ENCODE measurements at places on chromosomes 2 and 18.

- H3K27me3 ChIP-seq = no peaks in the 10 kb centered on the region
- H3K36me3 ChIP-seq = no peaks in the 10 kb centered on the region
- peaks cover 4% of the 10 kb centered on the region for H3K4me1 ChIP-seq
- no peak overlapping the region for H3K27ac ChIP-seq
- H3K4me3 ChIP-seq = no peak overlapping the region
Observed at GRCh38 chr18:55078303-55078932, 119.2 kb upstream of the CCDC68 start.

- DNase-seq = peak; percentile 74
- no peaks in the 10 kb centered on the region for H3K4me1 ChIP-seq
- peak overlapping the region; percentile 21 for H3K27ac ChIP-seq
- H3K36me3 ChIP-seq = peaks cover 7% of the 10 kb centered on the region
- no peak overlapping the region for H3K4me3 ChIP-seq
Observed at GRCh38 chr2:73418343-73418742, 32.7 kb downstream of the ALMS1 start.

GRCh38 chr18:44556296-44556695, 124.4 kb upstream of the SETBP1 start:
- no peak overlapping the region for H3K27ac ChIP-seq
- H3K36me3 ChIP-seq = no peaks in the 10 kb centered on the region
- no peak for DNase-seq
- H3K4me3 ChIP-seq = no peak overlapping the region
- no peaks in the 10 kb centered on the region for H3K4me1 ChIP-seq

- DNase-seq = no peak
- H3K27ac ChIP-seq = no peak overlapping the region
- H3K36me3 ChIP-seq = no peaks in the 10 kb centered on the region
- no peaks in the 10 kb centered on the region for H3K27me3 ChIP-seq
Observed at GRCh38 chr2:229942671-229943070, 20.4 kb downstream of the FBXO36 start.

DNA sequence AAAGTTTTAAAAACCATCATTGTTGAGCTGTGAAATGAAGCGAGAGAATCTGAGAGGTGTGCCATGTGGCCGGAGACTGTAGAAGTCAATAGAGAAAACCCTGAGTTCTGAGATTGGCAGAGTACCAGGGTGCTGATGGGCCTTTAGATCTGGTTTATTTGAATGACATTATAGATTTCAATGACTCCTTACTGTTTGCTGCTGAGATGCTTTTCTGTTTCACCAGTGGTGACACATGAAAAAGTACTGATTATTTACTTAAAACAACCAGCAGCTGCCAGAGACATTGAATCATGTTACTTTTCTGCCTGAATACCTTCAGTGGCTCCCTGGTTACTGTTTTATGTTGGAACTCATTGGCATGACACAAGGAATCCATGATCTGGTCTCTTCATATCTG, 602.7 kb upstream of the ZNF804A start:
- H3K27ac ChIP-seq = no peak overlapping the region
- H3K27me3 ChIP-seq = no peaks in the 10 kb centered on the region
- H3K4me1 ChIP-seq = no peaks in the 10 kb centered on the region
- DNase-seq = no peak

DNA sequence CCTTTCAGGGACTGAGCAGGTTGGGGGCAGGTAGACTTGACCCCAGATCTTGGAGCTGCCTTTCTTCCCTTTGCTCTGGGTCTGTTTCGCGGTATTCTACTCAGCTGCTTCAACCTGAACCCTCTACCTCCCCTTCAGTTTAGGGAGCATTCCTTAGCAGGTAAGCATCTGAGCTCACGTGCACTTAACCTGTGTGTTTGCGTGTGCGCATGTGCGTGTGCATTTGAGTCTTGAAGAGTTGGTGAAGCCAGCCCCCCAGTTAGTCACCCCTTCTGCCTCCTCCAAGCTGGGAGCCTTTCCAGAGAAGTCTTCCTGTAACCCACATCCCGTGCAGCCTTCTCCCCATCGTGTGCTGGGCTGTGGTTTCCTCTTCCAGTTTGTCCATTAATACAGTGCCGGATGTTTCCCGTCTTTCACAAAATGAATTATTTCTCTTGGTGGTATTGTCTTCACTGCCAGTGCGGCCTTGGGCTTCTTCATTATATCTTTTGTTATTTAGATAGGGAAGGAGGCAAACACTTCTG, 33.2 kb downstream of the B3GNT2 start:
- H3K27me3 ChIP-seq = no peaks in the 10 kb centered on the region
- no peak overlapping the region for H3K27ac ChIP-seq
- H3K4me3 ChIP-seq = no peak overlapping the region
- no peaks in the 10 kb centered on the region for H3K4me1 ChIP-seq

GRCh38 chr2:142897807-142898206, 20.3 kb downstream of the KYNU start:
- no peaks in the 10 kb centered on the region for H3K36me3 ChIP-seq
- no peak overlapping the region for H3K27ac ChIP-seq
- no peak overlapping the region for H3K4me3 ChIP-seq
- no peaks in the 10 kb centered on the region for H3K4me1 ChIP-seq
- no peaks in the 10 kb centered on the region for H3K27me3 ChIP-seq

DNA sequence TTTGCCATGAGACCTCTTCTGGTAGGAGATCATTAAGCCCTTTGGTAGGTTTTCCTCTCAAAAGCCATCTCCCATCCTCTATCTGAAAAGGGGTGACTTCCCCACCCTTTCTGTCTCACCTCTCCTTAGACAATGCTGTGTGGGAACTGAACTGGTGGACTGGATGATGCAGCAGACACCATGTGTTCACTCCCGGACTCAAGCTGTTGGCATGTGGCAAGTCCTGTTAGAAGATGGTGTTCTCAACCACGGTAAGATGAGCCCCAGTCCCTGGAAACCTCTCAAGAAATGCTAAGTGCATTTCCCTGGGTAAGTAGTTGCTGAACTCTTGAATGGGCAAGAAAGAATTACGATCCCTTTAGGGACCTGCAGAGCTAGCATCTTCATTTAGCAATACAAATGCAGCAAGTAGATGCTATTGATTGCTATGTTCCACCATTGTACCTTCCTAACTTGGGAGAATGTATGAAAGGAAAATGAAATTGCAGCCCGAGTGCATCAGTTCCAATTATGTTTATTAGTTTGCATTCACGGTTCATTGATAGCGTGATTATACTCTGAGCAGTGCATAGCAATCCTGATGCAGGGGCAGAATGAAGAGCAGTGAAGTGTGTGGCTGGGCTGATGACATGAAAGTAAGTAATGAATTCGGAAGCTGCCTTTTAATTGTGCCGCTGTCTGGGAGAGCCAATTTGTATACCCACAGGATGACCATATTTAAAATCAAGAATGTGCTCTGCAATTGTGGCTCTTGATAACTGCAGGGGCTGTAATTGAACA, 110.0 kb upstream of the MAP3K20 start:
- H3K36me3 ChIP-seq = no peaks in the 10 kb centered on the region
- no peaks in the 10 kb centered on the region for H3K4me1 ChIP-seq
- no peak overlapping the region for H3K27ac ChIP-seq

DNA sequence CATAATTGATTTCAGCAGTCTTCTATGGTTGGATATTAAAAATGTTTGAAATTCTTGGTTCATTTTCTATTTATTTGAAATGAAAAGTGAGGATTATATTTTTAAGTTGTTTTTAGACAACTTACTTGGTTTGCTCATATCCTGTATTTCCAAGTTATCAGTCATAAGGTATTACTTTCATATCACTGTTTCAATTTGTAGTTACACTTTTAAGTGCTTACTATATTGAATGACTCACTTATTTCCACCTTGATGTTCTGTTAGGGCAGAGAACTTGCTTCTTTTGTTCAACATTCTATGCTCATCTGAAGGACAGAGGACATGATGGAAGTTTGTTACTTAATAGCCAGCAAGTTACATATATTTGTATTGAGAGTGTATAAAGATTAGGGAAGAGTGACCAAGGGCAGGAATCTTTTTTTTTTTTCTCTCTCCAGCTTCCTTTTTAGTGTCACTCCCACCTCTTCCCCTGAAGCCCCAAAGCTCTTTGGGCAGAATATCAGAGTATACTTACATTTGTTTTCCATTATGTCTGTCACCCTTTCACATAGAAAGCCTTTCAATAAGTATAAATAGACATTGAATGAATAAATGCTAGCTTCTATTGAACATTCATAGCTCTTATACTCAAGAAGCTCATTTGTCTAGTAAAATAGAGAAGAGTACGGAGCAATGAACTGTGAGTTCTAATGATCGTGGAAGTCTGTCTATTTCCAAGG, 28.1 kb downstream of the PIK3C3 start:
- no peak overlapping the region for H3K27ac ChIP-seq
- no peak for DNase-seq
- no peaks in the 10 kb centered on the region for H3K4me1 ChIP-seq
- H3K4me3 ChIP-seq = no peak overlapping the region

DNA sequence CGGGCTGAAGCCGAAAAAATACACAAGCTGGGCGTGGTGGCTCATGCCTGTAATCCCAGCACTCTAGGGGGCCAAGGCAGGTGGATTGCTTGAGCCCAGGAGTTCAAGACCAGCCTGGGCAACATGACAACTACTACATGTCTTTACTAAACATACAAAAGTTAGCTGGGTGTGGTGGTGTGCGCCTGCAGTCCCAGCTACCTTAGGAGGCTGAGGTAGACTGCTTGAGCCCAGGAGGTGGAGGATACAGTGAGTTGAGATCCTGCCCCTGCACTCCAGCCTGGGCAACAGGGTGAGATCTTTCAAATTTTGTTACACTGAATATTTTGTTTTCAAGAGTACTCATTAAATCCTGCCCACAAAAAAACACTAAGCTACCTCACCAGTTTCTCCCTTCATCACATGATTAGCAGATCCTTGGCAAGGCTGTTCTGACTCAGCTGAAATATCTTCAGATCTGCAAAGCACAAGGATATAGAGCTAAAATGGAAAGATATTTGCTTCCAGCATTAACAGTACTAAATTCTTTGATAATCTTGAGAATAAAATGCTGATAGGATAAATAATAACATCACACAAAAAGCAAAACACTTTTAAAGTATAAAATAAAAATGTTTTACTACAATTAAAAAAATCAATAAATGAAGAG, 28.2 kb upstream of the MCM6 start:
- H3K36me3 ChIP-seq = peaks cover 51% of the 10 kb centered on the region
- no peaks in the 10 kb centered on the region for H3K27me3 ChIP-seq
- DNase-seq = no peak
- no peaks in the 10 kb centered on the region for H3K4me1 ChIP-seq
- H3K27ac ChIP-seq = no peak overlapping the region

- H3K27me3 ChIP-seq = no peaks in the 10 kb centered on the region
- peaks cover 28% of the 10 kb centered on the region for H3K36me3 ChIP-seq
- no peak for DNase-seq
- H3K27ac ChIP-seq = peak overlapping the region; percentile 89
Observed at GRCh38 chr2:119366161-119366648, 429 bp downstream of the C2orf76 start.

DNA sequence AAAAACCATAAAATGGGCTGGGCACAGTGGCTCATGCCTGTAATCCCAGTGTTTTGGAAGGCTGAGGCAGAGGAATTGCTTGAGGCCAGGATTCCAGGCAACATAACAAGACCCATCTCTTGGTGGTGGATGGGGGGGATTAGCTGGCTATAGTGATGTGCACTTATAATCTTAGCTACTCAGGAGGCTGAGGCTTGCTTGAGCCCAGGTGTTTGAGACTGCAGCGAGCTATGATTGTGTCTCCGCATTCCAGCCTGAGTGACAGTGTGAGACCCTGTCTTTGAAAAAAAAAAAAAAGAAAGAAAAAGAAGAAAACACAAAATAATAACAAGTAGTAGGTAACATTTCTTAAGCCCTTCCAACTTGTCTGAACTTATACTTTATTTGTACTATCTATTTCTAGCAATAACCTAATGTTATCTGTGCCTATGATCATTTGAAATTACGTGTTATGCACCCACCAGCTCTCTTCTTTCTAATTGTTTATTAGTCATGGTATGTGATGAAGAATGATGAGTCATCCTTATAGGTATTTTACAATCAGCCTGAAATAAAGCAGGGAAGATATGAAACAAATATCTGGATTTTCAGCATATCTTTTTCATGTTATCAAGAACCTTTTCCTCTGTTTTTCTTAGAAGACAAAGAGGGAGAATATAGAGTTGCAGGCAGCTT, 129.3 kb upstream of the UNC80 start:
- no peak overlapping the region for H3K27ac ChIP-seq
- H3K4me1 ChIP-seq = no peaks in the 10 kb centered on the region
- no peaks in the 10 kb centered on the region for H3K27me3 ChIP-seq
- DNase-seq = no peak
- no peaks in the 10 kb centered on the region for H3K36me3 ChIP-seq

DNA sequence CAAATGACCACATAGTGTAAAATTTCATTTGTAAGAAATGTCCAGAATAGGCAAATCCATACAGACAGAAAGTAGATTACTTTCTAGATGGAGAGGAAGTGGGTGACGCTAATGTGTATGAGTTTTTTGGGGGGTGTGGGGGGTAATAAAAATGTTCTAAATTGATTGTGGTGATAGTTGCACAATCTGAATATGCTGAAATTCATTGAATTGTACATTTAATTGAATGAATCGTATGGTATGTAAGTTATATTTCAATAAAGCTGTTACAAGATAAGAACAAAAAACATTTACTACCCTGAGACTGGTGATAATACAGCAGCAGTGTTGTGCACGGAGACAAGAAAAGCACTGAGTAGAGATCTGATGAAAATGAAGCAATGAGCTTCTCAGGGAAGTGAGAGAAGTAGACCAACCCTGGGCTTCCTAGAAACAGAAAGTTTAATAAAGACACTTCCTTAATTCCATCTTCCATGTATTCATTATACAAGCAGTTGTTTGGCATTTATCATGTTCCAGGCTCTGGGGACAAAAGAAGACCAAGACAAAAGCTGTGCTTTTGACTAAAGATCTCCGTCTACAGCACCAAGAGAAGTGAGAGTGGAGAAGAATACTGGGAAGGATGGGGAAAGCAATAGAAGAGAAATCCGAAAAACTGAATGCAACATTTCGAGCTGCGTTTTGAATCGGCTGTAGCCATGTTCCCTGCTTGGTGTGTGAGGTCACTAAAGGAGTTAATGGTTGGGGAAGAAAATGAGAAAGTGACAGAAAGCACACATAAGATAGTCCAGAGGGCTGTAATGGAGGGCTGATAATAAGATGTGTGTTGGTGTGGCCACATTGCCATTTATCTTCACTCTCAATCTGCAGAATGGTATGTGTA, 1.8 kb upstream of the PDE11A start:
- no peak for DNase-seq
- peaks cover 4% of the 10 kb centered on the region for H3K27me3 ChIP-seq
- H3K36me3 ChIP-seq = no peaks in the 10 kb centered on the region
- peaks cover 13% of the 10 kb centered on the region for H3K4me1 ChIP-seq

- H3K27ac ChIP-seq = no peak overlapping the region
- no peaks in the 10 kb centered on the region for H3K36me3 ChIP-seq
- H3K27me3 ChIP-seq = no peaks in the 10 kb centered on the region
- DNase-seq = no peak
Observed at GRCh38 chr2:152607793-152608300, 109.4 kb downstream of the PRPF40A start.

GRCh38 chr2:182031956-182032355, 46.3 kb downstream of the PPP1R1C start:
- no peaks in the 10 kb centered on the region for H3K4me1 ChIP-seq
- no peak overlapping the region for H3K27ac ChIP-seq
- DNase-seq = no peak
- H3K4me3 ChIP-seq = no peak overlapping the region
- H3K36me3 ChIP-seq = no peaks in the 10 kb centered on the region

- no peaks in the 10 kb centered on the region for H3K27me3 ChIP-seq
- H3K36me3 ChIP-seq = no peaks in the 10 kb centered on the region
- H3K27ac ChIP-seq = peak overlapping the region; percentile 78
Observed at GRCh38 chr18:7205346-7205745, 25.5 kb upstream of the LRRC30 start.

- H3K4me1 ChIP-seq = no peaks in the 10 kb centered on the region
- H3K36me3 ChIP-seq = no peaks in the 10 kb centered on the region
- no peak overlapping the region for H3K27ac ChIP-seq
Observed at GRCh38 chr2:86054535-86055082, 51.1 kb downstream of the POLR1A start.
